Femur (tissue), 1 donor: ENCODE measurements at places on chromosomes 2 and 18.

DNA sequence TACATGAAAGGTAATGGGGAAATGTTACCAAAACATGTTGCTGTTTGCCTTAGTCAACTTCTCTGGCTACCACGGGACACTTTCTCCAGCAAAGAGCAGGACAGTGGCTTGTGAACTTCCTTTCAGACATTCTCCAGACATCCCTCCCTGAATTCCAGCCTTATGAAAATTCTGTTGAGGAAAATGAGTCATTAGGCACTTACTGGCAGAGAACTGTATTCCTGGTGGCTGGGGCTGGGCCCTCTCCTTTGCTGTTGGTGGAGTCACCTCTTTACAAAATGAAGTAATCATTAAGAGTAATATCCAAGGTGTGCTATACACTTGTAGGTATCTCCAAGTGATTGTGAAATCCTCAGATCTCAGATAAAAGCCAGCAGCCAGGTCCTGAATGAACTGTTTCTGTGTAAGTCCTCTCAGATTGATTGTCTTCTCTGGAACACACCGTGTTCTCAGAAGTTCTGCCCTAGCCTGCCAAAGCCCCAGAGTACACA, 1.3 kb upstream of the FAP start:
- DNase-seq = peak; percentile 34

GRCh38 chr18:34821669-34822210, 111.6 kb downstream of the DTNA start:
- no peak for DNase-seq

DNA sequence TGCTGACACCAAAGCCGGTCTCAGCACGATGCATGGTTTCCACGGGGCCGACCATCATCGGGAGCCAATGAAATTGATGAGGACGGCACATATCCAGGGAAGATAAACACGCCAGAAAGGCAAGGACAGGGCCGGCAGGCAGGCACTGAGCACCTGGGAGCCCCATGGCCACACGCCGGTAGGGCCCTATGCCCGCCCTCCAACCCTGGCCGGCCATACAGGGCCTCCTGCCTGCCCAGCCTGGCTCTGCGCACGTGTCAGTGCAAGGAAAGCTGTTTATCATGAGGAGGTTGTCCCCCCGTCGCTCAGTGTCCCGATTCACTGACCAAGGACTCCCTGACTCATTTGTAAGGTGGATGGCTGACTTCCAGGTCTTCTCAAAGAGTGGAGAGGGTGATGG, 237.5 kb downstream of the GLI2 start:
- no peak for DNase-seq

- DNase-seq = peak; percentile 49
These were observed 447.5 kb downstream of the TNS1 start for GRCh38 chr2:217555081-217555876.

GRCh38 chr2:170465241-170465640, 249.9 kb upstream of the SP5 start:
- no peak for DNase-seq

DNA sequence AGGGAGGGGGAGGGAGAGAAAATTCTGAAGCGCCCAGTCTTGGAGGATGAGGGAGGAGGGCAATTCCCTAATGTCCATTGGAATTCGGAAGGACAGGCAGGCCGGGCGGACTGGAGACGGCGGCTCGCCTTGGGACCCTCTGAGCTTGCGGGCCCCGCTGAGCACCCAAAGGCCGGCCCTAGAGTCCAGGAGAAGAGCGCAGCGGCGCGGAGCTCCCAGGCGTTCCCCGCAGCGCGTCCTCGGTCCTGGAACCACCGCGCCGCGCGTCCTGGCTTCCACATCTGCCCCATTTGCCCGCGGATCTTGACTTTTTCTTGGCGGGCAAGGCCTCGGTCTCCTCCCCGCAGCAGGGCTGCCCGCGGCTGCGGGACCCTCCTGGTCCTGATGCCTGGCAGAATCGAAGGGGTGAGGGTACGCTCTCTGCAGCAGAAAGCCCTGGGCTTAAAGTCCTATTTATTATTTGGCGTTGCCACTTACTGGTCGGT, 675 bp upstream of the MLPH start:
- DNase-seq = no peak

DNA sequence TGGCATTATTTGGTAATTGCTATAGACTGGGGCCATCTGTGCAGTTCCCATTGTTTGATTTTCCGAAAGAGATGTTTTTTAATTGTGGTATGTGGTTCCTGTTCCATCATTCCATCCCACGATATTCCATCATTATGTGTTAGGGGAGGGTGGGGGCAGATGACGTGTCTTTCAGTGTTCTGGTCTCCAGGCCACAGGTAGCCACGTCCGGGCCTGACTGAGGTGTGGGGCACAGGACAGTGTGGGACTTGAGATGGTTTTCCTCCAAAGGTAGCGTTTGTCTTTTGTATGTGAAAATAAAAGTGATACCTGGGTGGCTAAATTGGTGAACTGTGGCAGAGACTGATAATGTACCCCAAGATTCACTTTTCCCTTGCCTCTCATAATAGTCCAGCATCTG, 192.2 kb upstream of the HAAO start:
- DNase-seq = no peak

GRCh38 chr2:107148496-107148895, 262.5 kb upstream of the ST6GAL2 start:
- DNase-seq = no peak

- DNase-seq = no peak
These were observed 107.8 kb downstream of the LYPD1 start for GRCh38 chr2:132562245-132562644.

DNA sequence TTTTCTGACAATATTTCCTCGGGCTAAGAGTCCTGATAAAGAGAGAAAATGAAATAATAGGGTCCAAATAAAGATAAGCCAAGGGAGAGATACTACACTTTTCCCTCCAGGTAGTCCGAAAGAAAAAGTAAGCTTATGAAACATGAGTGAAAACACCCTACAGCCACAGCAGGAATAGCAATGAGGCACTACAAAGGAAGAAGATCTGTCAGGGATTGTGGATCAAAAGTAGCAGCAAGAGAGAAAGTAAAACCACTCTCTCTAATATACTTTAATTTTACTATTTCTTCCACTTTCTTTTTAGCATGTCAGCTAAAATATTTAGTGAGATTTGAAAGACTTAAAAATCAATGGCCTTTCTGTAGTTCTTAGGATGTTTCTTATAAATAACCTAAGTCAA, 1601.8 kb downstream of the LRP1B start:
- no peak for DNase-seq

DNA sequence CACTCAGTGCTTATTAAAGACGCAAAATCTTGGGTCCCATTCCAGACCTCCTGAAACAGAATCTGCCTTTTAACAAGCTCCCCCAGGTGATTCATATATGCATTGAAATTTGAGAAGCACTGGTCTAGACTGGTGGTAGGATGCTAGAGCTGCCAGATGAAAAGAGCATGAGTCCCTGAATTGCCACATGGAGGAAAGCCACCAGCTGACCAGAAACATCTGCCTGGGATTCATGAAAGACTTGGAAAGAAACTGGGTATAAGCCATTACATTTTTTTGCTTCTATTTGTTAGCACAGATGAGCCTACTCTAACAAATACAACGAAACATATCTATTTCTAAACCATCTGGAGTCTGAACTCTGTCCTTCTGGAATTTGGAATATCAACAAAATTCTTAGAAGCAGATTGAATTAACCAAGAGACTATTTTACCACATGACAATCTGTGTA, 228.9 kb downstream of the RBM43 start:
- DNase-seq = peak; percentile 57

DNA sequence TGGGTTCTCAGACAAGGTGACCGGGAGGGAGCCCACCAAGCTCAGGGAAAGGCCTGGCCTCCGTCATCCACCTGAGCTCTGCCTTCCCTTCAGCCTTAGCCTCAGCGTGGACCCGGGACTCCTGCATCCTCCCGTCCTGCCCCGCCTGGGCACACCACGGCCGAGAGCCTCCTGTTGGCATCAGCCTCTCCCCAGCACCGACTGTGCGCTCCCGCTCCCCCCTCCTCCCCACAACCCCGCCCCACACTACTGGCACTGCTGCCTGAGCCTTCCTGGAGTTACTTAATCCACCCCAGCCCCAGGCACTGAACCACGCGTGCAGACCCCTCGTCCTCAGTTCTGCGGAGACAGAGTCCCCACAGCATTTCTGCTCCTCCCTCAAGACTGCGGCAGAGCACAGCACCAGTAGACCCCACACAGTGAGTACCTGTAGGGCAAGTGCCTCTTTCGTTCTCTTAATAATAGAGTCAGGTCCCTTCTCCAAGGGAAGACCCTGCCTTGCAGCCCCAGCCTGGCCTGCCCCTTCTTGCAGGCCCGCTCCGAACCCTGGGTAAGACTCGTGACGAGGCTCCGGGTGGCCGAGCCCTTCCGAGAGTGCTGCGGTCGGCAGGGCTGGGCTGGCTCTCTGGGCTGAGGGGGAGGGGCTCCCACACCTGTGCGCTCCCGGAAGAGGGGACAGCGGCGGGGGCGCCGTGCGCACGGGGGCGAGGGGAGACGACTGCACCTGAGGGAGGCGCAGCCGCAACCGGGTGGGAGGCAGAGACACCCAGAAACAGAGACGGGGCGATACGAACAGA, at the start of gene AMER3:
TSS of gene AMER3 (plus strand) at position 285 of the 797 bp plus-strand sequence. CDS start 6,533 bp downstream, outside the sequence.
- DNase-seq = no peak

GRCh38 chr2:197891897-197892442, 87.6 kb downstream of the PLCL1 start:
- no peak for DNase-seq

DNA sequence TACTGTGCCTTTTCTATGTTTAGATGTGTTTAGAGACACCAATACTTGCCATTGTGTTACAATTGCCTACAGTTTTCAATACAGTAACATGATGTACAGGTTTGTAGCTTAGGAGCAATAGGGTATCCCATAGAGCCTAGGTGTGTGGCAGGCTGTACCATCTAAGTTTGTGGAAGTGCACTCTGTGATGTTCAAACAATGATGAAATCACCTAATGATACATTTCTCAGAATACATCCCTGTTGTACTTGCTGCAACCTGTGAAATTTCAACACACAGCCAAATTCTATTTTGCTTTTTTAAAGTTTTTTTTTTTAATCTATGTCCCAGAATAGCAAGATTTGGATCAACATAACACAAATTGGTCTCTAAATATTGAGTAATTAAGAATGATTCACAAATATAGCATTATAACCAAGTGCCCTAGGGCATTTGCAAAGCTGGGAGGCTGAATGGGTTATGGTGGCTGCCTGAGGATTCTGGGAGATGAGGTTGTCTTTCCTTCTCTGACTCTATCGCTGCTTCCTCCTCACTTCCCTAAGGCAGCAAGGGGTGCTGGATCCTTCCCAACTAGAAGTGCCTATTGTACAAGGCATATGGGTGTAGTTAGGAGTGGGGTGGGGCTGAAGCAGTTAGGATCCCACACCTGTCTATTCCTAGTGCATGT, 78.3 kb downstream of the SKA1 start:
- no peak for DNase-seq

- no peak for DNase-seq
These were observed 264.7 kb downstream of the METTL4 start for GRCh38 chr18:2306606-2307005.

DNA sequence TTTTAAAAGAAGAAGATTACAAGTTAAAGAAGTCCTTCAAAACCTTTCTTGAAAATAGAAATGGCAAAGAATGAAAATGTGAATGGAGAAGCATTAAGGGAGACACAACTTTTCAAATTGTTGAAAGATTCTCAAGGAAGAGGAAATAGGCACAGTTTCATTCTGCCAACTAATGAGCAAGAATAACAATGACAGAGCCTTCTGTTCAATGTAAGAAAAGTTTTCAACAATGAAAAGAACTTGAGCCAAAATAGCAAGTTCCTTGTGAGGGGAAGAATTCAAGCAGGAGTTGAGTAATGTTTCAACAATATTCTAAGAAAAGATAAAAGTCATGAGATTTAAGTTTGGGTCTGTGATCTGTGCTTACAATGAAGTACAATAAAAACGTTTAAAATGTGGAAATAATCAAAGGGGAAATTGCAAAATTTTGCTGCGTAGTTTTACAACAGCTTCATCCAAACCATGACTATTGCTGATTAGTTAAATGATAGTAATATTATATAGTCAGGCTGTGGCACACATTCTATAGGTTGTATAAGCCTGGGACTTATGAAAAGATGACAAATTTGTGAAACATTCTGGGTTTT, 122.6 kb downstream of the METTL4 start:
- no peak for DNase-seq

- DNase-seq = no peak
These were observed 27.5 kb downstream of the RAMP1 start for GRCh38 chr2:237886685-237887481.

- DNase-seq = no peak
These were observed 14.7 kb downstream of the CFLAR start for GRCh38 chr2:201130524-201131186.

GRCh38 chr2:204018717-204019116, 82.2 kb downstream of the ICOS start:
- peak; percentile 36 for DNase-seq

DNA sequence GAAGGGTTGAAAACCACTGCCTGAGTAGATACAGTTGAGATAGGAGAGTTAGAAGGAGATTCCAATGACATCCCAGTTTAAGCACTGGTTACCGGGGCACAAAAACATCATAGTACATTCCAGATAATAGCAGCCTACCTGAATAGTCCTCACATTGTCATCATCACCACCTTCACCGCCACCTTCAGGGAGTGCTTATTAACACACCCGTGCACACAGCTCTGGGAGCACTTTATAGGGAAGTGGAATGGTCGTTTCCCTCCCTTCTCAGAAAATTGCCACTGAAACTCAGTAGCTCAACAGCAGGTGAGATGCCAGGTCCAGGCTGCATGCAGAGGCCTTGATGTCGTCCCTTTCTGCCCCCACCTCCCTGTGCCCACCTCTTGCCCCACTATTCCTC, 8.2 kb downstream of the SERPINB7 start:
- no peak for DNase-seq

- DNase-seq = no peak
These were observed 667.2 kb downstream of the DCDC2C start for GRCh38 chr2:4370422-4371090.

- DNase-seq = no peak
These were observed 158.4 kb downstream of the NDUFA10 start for GRCh38 chr2:239866778-239867177.

- DNase-seq = no peak
These were observed 3.6 kb downstream of the ITM2C start for GRCh38 chr2:230868161-230868946.

DNA sequence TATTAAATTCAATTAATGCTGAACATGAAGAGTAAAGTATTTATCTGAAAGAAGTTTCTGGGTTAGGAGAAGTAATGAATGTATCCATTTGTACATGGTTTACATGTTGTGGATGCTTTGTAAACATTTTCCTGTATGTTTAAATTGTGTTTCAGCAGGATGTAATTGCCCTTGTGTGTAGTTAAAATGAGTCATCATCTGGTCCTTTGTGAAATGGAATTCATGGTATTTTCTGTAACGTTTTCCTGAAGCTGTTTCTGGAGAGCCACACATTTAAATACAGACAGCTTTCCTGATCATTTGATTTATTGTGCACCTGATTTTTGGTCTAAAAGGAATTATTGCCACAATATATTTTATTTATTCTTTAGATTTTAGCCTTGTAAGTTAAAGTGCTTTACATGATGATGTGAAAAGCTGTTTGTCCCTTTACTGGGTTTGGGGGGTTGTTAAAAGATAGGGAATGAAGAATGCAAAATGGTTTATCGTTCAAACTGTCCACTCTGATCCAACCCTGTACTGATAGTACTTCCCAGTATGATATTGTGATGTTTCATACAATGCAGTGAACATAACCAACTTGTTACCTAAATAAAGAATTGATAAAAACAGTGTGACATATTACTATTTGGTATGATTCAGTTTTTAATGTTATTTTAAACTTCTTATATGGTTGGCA, 41.7 kb upstream of the SLC3A1 start:
- DNase-seq = no peak
